ENCODE measurements at places on chromosomes 2 and 18.

DNA sequence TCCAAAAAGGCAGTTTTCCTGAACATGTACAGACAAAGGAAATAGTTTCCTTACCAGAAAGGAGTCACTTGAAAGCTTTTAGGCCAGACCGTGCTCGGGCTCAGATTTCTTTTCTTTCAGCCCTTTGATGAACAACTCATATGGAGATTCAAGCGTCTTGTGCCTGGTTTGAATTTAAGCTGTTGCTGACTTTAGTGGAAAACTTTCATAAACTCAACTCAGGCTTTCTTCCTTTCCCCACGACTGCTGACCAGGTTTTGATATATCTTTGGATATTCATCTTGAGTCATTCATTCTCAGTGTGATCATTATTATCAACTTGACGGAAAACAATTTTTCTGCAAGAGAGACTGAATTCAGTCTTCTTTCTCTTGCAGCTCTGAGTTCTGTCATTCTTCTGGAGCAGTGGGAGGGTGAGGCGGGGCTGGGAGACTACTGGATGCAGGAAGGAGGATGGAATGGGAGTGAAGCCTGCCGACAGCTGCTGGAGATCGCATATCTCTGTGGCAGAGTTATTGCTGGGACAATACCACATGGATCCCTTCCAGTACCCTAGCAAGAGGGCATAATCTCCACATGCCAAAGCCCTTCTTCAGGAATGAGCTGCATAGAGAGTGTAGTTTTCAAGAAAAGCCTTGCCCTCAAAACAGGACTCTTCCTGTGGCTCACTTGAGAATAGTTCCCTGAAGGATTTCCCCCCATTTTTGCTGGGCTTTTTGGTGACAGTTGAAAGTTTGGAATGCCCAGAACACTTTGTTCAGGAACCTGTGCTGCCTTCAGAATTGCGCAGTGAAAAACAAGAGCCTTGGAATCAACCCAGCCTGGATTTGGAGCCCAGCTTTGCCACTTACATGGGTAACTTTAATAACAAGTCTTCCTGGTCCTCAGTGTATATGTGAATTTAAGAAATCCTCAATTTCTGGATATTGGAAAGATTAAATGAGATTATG is 364.4 kb downstream of the ZNF521 start:
- DNase-seq: no peak

DNA sequence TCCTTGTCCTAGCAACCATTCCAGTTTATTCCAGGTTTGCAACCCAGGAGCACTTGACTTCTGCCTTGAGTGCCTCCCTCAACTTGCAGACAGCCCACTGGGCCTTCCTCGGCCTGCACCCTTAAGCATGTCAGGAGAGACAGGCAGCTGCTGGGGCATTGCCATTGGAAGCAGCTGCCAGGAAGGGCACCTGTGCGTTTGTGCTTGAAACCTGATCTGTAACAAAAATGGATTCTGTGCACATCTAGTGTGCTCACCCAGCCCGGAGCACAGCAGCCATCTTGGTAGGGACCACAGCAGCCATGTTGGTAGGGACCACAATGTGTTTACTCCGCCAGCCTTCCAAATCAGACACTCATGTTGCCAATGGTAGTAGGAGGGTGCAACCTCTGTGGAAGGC is 44.3 kb upstream of the GLI2 start:
- no peak for DNase-seq

- DNase-seq: peak; percentile 34
Measured at GRCh38 chr2:30733876-30734520, 73.2 kb downstream of the CAPN13 start.

GRCh38 chr2:105609746-105610402 is 134.8 kb upstream of the NCK2 start:
- no peak for DNase-seq

- DNase-seq: peak; percentile 42
Measured at GRCh38 chr2:182077448-182078142, 91.9 kb downstream of the PPP1R1C start.

- no peak for DNase-seq
Measured at GRCh38 chr2:106094131-106094841, 99.8 kb downstream of the UXS1 start.

DNA sequence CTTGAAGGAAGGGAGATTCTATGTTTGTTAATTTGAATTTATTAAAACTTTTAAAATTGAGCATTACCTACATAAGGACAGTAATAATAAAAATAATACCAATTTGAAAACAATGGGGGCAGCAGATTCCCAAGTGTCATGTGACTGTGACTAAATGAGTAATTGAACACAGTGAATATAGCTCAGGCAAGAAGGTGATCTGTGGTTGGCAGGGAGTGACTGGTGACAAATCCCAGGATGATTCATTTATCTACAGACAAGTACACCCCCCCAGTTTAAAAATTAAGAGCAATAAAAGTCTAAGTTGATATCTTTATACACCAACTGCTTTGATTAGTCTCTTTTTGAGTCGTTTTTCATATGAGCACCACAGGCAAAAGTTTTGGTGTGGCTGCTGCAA is 299.5 kb downstream of the ARHGAP15 start:
- DNase-seq: no peak

DNA sequence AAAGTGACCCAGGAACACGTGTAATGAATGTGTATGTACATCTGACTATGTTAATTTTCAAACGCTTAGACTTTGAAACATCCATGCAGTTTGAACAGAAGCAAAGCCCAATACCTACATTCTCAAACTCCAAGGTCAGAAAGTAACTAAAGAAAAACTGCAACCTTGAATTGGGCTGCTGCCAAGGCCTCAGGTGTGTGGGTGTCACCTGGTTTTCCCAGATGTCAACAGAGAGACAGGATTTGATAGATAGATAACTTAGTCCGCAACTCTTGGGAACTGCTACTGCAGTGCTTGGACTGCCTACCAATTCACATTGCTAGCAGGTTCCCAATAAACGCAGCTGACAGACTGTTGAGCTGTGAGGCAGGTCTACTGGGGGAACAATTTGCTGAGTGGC is 78.7 kb upstream of the PAPOLG start:
- no peak for DNase-seq

- DNase-seq: no peak
Measured at GRCh38 chr2:21067125-21067524, 23.3 kb upstream of the APOB start.

- DNase-seq: no peak
Measured at GRCh38 chr2:10228611-10229365, 73.9 kb upstream of the HPCAL1 start.

- no peak for DNase-seq
Measured at GRCh38 chr2:45567288-45567963, 43.6 kb downstream of the SRBD1 start.

- no peak for DNase-seq
Measured at GRCh38 chr2:217325816-217326215, 466.0 kb upstream of the TNP1 start.

DNA sequence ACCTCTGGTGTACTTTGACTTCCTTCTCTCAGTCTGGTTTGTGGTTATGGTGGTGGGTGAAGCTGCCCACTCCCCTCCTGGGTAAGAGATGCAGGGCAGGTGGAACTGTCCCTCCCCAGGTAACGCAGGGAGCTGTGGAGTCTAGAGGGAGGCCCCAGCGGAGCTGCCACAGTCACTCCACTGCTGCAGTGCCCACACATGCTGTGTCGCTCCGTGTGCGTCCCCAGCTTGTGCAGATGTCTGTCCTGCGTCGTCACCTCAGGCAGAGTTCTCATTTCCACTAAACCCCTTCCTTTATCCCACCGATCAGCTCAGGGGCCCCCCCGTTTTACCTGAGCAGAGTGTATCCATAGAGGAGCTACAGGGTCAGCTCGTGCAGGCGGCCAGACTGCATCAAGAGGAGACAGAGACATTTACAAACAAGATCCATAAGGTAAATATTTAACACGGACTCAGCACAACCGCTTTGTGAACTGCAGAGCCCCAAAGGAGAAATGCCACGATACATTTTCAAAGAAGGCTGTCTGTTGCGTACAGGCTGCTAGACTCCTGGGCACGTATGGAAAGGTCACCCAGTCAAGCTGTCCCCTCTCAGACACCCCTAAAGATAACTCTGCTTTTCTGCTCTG is 87.4 kb downstream of the MTCL1 start:
- no peak for DNase-seq

DNA sequence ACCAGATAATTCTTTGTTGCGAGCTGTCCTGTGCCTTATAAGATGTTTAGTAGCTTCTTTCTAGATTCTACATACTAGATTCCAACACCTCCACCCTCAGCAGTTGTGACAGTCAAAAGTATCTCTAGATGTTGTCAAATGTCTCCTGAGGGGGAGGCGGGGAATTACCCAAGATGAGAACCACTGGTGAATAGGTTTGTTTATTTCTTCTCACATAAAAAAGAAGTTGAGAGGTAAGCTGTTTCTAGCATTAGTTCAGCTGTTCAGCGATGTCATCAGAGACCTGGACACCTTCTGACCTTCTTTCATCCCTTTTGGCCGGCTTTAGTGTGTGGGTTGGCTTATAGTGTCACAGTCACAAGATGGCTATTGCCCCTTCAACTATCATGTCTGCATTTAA is 237.5 kb upstream of the SP5 start:
- no peak for DNase-seq

DNA sequence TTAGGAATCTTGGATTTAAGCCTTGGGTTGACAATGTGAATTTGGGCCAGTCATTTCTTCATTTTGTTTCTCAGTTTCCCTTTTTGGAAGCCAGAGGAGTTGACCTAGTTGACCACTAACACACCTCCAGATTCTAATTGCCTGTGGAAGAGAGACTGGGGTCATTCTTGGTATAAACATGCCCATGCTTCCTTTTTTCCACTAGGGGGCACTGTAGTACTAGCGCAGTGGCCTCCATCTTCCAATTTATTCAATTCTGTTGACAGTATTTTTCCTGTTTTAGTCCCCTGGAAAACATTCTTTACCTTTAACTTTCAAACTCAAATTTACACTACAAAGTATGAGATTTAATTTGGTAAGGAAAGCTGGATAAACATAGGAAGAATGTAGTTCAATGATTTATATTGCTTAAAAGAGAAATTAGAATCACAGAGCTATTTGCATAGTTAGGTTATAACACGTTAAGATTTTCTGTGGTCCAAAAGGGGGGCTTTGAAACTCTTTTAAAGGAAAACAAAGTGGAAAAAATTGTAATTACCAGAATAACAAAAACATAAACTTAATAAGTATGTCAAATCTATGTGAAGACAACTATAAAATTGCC is 57.5 kb upstream of the AGPS start:
- peak; percentile 77 for DNase-seq

GRCh38 chr2:39221459-39221858 is 22.3 kb downstream of the CDKL4 start:
- DNase-seq: no peak

- no peak for DNase-seq
Measured at GRCh38 chr2:169254774-169255173, 107.6 kb downstream of the LRP2 start.

DNA sequence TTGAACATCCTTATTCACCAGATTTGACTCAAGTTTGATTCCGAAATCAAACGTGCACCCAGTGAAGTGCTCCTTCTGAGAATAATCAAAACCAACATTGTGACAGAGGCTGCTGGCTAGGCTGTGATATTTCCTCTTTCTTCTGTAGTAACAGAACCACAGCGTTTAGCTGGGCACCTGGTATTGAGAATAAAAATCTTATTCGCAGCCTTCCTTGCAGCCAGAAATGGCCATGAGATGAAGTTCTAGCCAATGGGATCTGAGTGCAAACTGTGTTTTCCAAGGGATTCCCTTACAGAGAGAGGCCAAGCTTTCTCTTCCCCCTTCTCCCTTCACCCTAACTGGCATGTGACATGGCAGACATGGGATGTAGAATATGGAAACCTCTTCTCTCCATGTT is 51.7 kb downstream of the TMEM163 start:
- DNase-seq: no peak

- no peak for DNase-seq
Measured at GRCh38 chr2:106516864-106517263, 29.7 kb downstream of the CD8B2 start.

GRCh38 chr18:53142005-53142404 is 802.0 kb downstream of the DCC start:
- DNase-seq: no peak

DNA sequence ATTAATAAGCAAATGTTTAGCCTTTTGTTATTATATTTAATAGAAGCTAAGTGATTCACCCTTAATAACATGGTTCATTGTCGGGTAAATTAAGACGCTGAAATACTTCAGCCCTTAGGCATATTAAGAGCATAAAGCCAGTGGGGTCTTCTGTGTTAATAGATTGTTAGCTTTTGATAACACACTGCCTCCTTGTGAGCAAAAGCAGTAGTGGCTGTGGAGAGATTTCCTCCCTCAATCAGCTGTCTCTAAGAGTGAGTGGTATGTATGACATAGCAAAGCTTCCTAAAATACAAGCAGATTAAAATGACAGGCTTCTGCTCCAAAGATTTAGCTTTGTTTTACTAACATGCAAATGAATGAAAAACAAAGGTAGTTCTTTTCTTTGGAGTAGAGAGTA is 143.7 kb upstream of the SYT4 start:
- no peak for DNase-seq

GRCh38 chr2:25677877-25678276 is 4.5 kb upstream of the DTNB start:
- no peak for DNase-seq

DNA sequence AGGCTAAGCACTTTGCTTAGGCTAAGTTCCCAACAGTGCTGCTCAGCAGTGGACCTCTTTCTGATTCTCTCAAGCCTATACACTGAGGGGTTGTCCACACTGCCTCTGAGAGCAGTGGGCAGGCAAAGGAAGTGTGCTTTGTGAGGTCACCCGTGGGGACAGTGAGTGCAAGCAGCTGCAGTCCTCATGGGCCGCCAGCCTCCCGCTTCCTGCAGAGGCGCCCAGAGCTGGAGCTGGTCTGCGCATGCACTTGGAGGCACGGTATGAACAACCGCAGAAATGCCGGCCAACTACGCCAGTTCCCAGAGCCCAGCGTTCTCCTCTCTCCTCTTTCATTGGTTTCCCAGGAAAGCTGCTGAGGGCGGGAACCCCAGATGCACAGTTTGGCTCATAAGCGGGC is 149.5 kb upstream of the DLX2 start:
- no peak for DNase-seq

GRCh38 chr2:180730976-180731375 is 249.4 kb upstream of the UBE2E3 start:
- no peak for DNase-seq

GRCh38 chr2:240906141-240906910 is at the start of gene CROCC2:
Gene CROCC2, plus strand, starts transcription at chr2:240906336. Its CDS starts 178 bp downstream, at chr2:240906514.
- peak; percentile 65 for DNase-seq

GRCh38 chr2:195820373-195820772 is 163.3 kb downstream of the SLC39A10 start:
- DNase-seq: no peak

GRCh38 chr2:149021271-149021719 is 17.2 kb upstream of the LYPD6B start:
- no peak for DNase-seq

DNA sequence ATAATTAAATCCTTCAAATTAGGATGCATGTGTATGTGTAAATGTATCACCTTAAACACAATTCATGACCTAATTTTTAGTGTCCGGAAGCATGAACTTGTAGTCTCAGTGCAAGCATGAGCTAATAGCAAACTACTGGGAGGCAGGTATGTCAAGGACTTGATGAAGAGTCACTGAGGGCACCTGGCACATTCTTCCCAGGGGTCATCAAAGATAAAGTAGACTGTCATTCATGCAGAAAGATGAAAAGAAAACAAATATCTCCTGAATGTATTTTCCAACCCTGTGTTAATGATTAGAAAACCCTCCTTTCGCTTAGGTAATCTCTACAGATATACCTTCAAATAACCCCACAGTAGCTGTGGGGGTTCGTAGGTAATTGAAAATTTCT is 234.9 kb downstream of the SOCS6 start:
- DNase-seq: no peak
